ENCODE measurements at places on chromosomes 1 and 21. TPM values are rescaled to one million over a fixed set of nuclear protein-coding genes. Genes with fewer than 3 reads are reported as not detected.

GRCh38 chr1:15303935-15304334 lies 56.9 kb downstream of the FHAD1 start:
- no peaks in the 10 kb centered on the region for H3K4me1 ChIP-seq
- no peak overlapping the region for H3K4me3 ChIP-seq
- DNase-seq: no peak

Gene ANGPTL3
- total RNA-seq: not detected

- DNase-seq: no peak
- H3K4me3 ChIP-seq: no peak overlapping the region
- H3K4me1 ChIP-seq: no peaks in the 10 kb centered on the region
- no peaks in the 10 kb centered on the region for H3K27me3 ChIP-seq
- H3K36me3 ChIP-seq: no peaks in the 10 kb centered on the region
Measured at GRCh38 chr1:153525088-153525728, 10.6 kb downstream of the S100A6 start.

- peaks cover 7% of the 10 kb centered on the region for H3K4me1 ChIP-seq
- no peak for DNase-seq
- H3K4me3 ChIP-seq: no peak overlapping the region
Measured at GRCh38 chr1:226461087-226461486, 53.2 kb upstream of the PARP1 start.

Gene KRTAP19-6
- total RNA-seq: not detected

Gene NPR1
- not detected for total RNA-seq

DNA sequence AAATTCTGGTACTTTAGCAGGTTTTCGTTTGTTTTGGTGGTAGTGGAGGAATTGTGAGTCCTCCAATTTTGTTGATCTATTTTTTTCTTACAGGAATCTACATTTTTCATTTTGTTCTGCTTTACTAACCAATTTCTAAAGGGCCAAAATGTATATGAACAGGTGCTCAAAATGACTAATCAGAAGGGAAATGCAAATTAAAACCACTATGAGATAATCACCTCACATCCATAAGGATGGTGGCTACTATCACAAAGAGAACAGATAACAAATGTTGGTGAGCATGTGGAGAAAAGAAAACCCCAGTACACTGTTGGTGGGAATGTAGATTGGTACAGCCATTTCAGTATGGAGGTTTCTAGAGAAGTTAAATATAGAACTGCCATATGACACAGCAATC lies 134.2 kb downstream of the LMO4 start:
- no peaks in the 10 kb centered on the region for H3K36me3 ChIP-seq
- DNase-seq: no peak
- no peak overlapping the region for H3K27ac ChIP-seq
- no peaks in the 10 kb centered on the region for H3K27me3 ChIP-seq

Gene KCNJ15
- 1.1 TPM for total RNA-seq

GRCh38 chr1:52857443-52857842 lies 14.9 kb downstream of the ZYG11A start:
- no peak overlapping the region for H3K4me3 ChIP-seq
- no peak overlapping the region for H3K27ac ChIP-seq
- no peak for DNase-seq
- H3K36me3 ChIP-seq: no peaks in the 10 kb centered on the region
- H3K27me3 ChIP-seq: no peaks in the 10 kb centered on the region

DNA sequence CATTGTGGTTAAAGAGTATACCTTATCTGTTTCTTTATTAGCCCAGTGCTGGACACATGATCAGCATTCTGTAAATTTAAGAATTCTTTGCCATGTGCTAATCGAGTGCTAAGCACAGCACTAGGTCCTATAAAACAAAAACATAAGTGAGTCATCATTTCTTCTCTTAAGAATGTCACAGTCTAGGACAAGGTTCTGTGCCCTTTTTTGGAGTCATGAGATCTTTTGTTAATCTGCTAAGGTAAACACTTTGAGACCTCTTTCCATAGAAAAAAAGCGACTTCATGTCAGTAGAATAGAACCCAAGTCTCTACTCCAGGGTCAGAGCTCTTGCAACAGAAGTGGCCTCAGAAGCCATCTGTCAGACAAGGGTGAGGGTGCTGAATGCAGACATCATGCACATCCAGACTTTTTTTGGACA lies 70.0 kb upstream of the NFIA start:
- DNase-seq: no peak
- no peak overlapping the region for H3K4me3 ChIP-seq
- no peaks in the 10 kb centered on the region for H3K27me3 ChIP-seq
- H3K36me3 ChIP-seq: no peaks in the 10 kb centered on the region

GRCh38 chr1:17441265-17441992 lies 2.0 kb upstream of the RCC2 start:
- peaks cover 15% of the 10 kb centered on the region for H3K4me1 ChIP-seq
- DNase-seq: no peak
- H3K4me3 ChIP-seq: no peak overlapping the region
- no peak overlapping the region for H3K27ac ChIP-seq
- H3K27me3 ChIP-seq: no peaks in the 10 kb centered on the region

Gene GJA4
- not detected for total RNA-seq

DNA sequence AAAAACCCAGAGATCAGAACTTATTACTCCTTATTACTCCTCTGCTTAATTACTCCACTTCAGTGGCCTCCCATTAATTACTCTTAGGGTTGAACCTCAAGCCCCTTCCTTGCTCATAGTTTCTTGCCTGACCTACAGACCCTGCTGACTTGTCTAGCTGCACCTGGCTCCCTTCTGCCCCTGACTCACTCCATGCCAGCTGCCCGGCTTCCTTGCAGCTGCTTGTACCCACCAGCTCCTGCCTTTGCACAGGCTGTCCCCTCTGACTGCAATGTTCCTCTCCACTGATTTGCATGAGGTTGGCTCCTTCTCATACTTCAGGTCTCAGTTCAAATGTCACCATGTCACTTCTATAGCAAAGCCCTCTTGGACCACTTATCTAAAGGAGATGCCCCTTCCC lies 1.9 kb upstream of the PTPRU start:
- H3K27me3 ChIP-seq: peaks cover 14% of the 10 kb centered on the region
- H3K36me3 ChIP-seq: no peaks in the 10 kb centered on the region
- H3K4me3 ChIP-seq: no peak overlapping the region
- no peak overlapping the region for H3K27ac ChIP-seq

Gene CEPT1
- total RNA-seq: 49.1 TPM

Measured in CD4-positive, alpha-beta memory T cell (primary cell).